ENCODE measurements at places on chromosomes 16 and 17.

DNA sequence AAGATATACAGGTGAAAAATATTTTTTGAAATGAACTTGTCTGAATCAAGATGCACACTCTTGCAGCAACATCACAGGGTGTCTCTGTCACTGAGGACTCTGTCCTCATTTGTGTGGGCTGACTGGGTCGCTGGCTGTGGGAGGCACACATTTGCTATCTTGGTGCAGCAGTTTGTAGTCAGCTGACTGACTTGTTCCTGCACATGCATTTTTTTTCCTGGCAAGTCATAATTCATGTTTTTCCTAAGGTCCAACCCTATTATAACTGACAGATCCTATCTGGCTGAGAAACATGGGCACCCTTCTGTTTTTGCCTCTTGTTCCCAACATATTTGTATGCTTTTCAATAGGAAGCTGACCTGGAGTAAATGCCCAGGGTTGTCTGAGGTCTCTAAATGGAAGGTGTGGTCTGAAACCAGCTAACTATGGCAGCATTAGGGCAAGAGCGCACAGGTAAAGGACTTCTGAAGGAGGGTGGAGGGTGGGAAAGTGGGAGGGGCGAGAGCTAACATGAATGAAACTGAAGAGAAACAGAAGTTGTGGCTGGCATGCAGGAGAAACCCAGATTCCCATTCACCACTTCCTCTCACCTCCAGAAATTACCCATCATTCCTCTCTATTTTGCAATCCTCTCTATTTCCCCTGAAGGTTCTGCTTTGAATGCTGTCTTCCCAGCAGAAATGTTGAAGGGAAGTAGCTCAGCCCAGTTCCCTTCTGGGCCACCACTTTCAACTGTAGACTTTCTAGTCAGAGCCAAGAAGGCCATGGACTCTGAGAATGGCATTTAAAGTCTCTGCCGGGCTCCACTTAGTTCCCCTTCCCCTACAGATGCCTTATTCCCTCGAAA lies 166.1 kb downstream of the PRKCA start:
- no peak for DNase-seq

DNA sequence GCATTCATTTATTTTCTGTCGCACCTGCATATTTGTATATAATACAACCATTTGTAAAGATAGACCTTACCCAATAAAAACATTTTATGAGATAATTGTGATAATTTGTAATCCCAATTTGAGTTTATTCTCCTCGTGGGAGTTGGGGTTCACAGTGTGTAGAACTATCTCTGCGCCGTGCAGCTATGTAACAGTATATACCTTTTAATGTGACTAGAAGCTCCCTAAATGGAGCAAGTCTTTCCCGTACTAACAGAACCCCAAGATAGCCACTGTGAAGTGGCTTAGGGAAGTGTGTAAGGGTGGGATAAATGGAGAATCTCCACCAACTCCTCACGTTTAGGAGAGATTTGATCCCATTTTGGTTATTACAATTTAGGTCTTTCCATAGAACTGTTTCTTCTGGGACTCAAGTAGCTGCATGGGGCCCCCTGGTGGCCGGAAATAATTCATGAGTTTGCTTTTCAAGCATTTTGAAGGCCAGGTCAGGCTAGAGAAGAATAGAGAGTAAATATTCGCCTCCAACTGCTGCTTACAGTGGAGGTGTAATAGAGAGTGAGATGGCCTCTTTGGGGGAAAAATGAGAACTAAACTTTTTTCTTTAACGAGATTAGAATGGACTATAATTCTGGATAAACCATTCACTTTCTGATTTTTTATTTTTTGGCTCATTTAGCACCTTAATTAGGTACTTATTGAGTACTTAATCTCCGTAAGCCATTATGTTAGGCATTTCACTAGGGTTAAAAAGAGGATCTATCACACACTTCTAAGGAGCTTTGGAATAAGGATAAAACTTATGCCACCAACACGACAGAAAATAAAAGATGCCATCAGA lies 4.5 kb downstream of the TMEM100 start:
- DNase-seq = peak; percentile 52

GRCh38 chr16:76835779-76836300 lies 355.1 kb upstream of the MON1B start:
- DNase-seq = no peak

DNA sequence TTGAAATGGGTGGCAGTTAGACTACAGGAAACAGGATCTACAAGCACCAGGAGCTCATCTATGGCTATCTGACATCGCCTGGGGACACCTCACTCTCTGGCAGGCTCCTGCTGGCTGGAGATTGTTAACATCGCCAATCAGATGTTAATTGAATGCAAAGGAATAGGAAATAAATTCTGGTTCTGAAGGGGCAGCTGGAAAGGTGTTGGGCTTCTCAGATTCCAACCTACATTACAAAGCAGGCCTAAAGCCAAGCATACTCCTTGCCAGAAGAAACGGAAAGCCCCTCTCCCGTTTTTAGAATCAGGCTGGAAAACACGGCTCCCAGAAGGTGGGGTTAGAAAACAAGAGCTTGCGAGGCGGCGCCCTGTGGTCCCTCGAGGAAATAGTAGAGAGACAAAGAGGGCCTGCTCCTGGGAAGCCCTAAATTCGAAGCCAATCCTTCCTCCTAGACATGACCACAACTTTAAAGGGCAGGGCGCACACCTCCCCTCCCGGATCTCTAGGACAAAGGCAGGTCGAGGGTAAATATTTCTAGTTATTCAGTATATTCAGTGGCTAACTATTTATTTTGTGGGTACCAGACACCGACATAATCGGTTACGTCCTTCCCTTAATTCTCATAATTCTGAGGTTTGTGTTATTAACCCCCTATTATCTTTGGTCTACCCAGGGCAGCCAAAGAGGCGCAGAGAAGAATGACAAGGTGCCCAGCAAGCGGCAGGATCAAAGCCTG lies 763 bp upstream of the TOM1L1 start:
- DNase-seq = no peak

DNA sequence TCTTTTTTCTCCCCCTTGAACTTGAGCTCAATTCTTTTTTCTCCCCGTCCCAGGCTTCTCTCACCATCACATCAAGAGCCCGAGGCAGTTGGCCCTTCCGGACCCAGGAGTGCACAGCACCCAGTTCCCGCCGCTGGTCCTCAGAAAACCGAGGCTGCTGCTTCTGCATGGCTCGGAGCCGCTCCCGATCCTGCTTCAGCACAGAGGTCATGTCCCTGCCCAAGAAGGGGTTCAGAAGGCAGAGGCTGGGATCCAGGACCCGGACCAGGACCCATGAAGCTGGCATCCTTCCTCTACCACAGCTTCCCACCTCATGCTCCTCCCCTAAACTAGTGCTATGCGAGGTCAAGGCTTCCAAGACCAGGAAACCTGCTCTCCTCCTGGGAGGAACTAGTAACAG lies 10.5 kb downstream of the PER1 start:
- DNase-seq = no peak

All from stimulated activated CD8-positive, alpha-beta memory T cell treated with anti-CD3 and anti-CD28 coated beads, Interleukin-2, amount 100 ng/mL, for 48 hours (primary cell).